Heart right ventricle (tissue), 16 donors: ENCODE measurements at places on chromosomes 6 and 20. TPM values are rescaled to one million over a fixed set of nuclear protein-coding genes. Genes with fewer than 3 reads are reported as not detected.

- no peak overlapping the region for H3K27ac ChIP-seq
- H3K4me1 ChIP-seq = peaks cover 28% of the 10 kb centered on the region
- DNase-seq = no peak
- H3K36me3 ChIP-seq = no peaks in the 10 kb centered on the region
These were observed 16.2 kb upstream of the FAM135A start for GRCh38 chr6:70396796-70397729.

DNA sequence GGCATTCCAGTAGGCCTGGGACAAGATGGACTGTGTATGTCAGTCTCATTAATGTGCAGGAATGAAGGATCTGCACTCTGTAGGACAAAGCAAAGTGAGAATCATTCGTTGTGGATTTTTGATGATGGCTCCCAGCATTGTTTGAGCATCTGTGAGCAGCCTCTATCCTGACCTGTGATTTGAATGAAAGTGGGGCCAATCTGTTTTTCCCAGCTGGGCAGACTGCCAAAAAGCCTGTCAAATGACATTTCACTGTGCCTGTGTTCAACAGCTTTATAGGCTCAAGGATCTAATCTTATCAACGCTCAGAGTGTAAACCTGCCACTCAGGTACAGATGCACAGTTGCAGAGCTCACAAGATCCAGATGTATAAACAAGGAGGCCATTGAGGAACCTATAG is 86.7 kb upstream of the SYNDIG1 start:
- no peaks in the 10 kb centered on the region for H3K4me1 ChIP-seq
- H3K27ac ChIP-seq = no peak overlapping the region
- H3K27me3 ChIP-seq = peaks cover 5% of the 10 kb centered on the region
- H3K36me3 ChIP-seq = no peaks in the 10 kb centered on the region

DNA sequence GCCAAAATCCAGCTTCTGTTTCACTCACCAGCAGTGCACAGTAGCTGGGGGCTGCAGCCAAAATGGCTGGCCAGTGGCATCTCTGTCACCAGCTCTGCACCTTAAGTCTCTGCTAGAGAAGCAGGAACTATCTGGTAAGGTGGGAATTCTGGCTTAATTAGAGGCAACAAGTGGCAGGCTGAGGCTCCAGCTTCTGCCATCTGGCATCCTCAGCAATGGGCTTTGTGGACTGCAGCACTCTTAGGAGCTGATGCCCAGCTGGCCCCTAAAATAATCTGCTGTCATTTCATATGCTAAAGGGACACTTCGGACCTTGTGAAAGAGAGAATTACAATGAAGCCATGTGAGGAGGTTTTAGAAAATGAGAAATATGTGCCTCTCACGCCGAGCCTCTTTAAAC is 4.6 kb upstream of the CLDN20 start:
- DNase-seq = no peak
- no peaks in the 10 kb centered on the region for H3K36me3 ChIP-seq
- H3K27me3 ChIP-seq = no peaks in the 10 kb centered on the region

DNA sequence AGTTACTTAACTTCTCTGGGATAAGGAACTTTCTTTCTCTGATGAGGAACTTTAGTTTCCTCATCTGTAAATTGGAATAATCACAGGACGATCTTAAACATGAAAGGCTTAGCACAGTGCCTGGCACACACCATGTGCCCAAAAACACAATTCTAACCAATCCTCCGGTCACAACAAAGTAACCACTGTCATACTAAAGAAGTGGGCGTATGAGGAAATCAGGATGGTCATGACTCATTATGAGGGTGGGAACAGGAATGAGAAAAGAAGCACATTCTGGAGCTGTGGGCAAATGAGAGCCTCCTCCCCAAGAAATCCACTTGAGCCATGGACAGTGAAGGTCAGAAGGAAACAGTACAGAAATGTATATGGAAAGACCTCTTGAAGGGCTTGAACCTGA is 82.9 kb downstream of the LRFN2 start:
- peaks cover 15% of the 10 kb centered on the region for H3K27me3 ChIP-seq
- no peaks in the 10 kb centered on the region for H3K36me3 ChIP-seq
- no peak for DNase-seq
- no peak overlapping the region for H3K27ac ChIP-seq
- H3K4me1 ChIP-seq = no peaks in the 10 kb centered on the region

- H3K27me3 ChIP-seq = no peaks in the 10 kb centered on the region
- H3K36me3 ChIP-seq = no peaks in the 10 kb centered on the region
- no peak for DNase-seq
These were observed 7.2 kb upstream of the KIF25 start for GRCh38 chr6:167990016-167990945.

GRCh38 chr20:63536997-63537524 is at the start of gene PTK6:
Gene PTK6, minus strand, starts transcription at chr20:63537376. Its CDS starts 62 bp downstream, at chr20:63537314.
- H3K36me3 ChIP-seq = no peaks in the 10 kb centered on the region
- no peaks in the 10 kb centered on the region for H3K27me3 ChIP-seq
- peak within 1 kb of the TSS; percentile 91 for H3K27ac ChIP-seq
- H3K4me1 ChIP-seq = peaks cover 6% of the 10 kb centered on the region
- DNase-seq = peak; percentile 47

- no peak overlapping the region for H3K27ac ChIP-seq
- H3K4me3 ChIP-seq = no peak overlapping the region
- no peaks in the 10 kb centered on the region for H3K4me1 ChIP-seq
- no peak for DNase-seq
These were observed 215.4 kb downstream of the TSHZ2 start for GRCh38 chr20:53187392-53188068.

DNA sequence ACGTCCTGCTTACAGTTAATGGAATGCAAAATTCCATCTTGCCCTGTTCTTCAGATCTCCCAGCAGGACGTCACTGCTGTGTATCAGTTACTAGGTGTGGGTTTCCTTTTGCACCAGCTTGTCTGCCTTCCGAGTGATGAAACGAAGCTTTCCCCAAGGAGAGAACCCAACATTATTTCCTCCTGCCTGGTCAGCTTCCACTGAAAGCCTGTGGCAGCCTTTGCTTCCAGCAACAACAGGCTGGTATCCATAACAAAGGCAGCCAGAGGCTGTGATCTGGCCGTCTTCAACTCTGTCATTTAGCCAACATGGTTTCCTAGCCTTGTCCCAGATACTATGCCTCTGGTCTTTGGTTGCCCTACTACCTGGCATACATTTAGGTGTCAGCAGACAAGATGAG is 78.9 kb upstream of the HEY2 start:
- no peaks in the 10 kb centered on the region for H3K4me1 ChIP-seq
- H3K27me3 ChIP-seq = no peaks in the 10 kb centered on the region
- peak; percentile 49 for DNase-seq
- H3K36me3 ChIP-seq = no peaks in the 10 kb centered on the region
- H3K4me3 ChIP-seq = no peak overlapping the region

DNA sequence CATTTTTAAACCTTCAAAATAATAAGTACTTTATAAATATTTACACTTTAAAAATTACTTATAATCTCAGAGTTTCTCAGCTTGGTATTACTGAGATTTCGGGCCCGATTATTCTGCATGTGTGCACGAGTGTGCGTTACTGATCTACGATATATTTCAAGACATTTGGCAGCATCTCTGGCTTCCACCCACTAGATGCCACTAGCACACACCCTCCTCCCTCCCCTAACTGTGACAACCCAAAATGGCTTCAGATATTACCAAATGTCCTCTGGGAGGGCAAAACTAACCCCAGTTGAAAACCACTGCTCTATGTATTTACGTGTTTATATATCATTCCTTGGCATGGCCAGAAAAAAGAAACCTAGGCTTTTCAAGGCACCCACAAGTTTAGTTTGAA is 95.9 kb downstream of the FYN start:
- no peaks in the 10 kb centered on the region for H3K36me3 ChIP-seq
- no peak overlapping the region for H3K4me3 ChIP-seq
- peak overlapping the region; percentile 71 for H3K27ac ChIP-seq
- H3K27me3 ChIP-seq = no peaks in the 10 kb centered on the region
- DNase-seq = no peak

DNA sequence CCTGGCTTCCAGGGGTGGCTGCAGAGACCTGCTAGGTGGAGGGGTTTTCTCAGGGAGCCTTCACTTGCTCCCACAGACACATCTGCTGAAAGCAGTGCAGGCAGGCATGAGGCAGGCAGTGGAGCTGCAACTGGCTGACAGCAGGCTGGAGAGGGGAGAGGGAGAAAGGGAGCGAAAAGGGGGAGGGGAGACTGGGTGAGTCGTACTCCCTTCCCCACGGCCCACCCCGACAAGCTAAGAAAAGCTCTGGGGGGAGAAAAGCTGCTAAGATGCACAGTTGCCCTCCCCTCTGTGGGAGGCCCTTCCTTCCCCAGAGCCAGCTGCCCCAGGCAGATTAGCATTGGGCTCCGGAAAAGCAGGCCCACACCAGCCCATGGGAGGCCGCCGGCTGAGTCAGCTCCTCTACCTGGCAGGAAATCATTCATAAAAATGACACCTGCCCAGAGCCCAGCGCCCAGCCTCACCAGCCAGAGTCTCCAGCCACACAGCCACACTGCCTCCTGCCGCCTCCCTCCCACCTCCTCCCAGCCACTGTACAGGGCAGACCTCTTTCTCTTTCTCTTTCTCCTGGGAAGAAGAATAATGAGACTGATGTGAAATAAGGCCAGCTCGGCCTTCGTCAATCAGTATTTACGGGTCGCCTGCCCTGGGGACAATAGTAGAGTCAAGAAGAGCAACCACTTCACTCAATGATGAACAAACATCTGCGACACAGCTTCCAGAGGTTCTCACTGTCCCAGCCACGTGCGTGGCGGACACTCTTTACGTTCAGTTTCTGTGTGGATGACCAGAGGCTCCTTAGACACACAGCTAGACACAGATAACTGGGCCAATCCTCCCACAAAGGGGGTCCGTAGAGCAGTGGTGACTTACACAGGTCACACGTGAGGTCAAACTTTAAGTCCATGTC is 7.7 kb upstream of the C20orf203 start:
- peak overlapping the region; percentile 41 for H3K27ac ChIP-seq
- H3K4me3 ChIP-seq = no peak overlapping the region
- DNase-seq = no peak
- H3K36me3 ChIP-seq = no peaks in the 10 kb centered on the region
- no peaks in the 10 kb centered on the region for H3K27me3 ChIP-seq

DNA sequence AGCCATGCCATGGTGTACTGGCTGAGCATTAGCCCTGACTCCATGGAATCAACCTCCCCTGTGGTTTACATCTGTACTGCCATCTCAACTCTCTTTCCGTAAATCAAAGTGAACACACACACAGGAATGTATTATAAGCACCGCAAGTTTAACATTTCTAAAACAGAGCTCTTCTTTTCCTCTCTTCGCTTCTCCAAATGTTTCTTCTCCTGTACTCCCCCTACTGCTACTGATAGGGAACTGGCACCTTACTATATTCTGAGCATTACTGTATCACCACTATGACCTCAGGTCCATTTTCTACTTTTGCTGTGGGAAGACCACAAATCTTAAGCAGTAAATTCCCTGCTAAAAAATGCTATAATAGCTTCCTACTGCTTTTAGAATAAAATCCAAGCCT is 101.2 kb downstream of the NUS1 start:
- H3K4me1 ChIP-seq = no peaks in the 10 kb centered on the region
- DNase-seq = no peak
- no peak overlapping the region for H3K4me3 ChIP-seq
- H3K36me3 ChIP-seq = no peaks in the 10 kb centered on the region

- no peaks in the 10 kb centered on the region for H3K27me3 ChIP-seq
- H3K27ac ChIP-seq = no peak overlapping the region
These were observed 348.8 kb downstream of the PKHD1 start for GRCh38 chr6:51738614-51739013.

DNA sequence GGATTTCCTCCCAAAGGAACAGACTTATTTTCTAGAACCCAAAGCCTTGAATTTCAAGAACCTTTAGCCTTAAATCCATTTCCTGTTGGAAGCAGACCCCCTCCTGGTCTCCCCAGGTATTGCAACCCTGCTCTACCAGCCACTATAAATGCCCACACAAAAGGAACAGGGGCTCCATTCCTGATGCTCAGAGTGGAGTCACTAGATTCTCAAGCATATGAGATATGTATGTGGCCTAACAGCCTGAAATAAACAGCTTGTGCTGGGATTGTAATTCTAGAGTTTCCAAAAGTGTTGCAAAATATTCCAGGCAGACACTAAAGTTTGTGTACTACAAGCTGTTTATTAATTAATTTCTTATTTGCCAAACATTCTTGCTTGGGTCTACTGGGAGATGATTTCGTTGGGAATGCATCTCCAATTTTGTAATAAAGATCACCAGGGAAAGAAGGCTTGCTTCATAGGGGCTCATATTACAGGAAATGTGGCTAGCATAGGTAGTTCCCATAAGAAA is 44.8 kb downstream of the RIPOR3 start:
- H3K4me3 ChIP-seq = no peak overlapping the region
- H3K27ac ChIP-seq = peak overlapping the region; percentile 73
- peaks cover 4% of the 10 kb centered on the region for H3K4me1 ChIP-seq

GRCh38 chr6:101167638-101168037 is 225.9 kb upstream of the GRIK2 start:
- no peaks in the 10 kb centered on the region for H3K36me3 ChIP-seq
- DNase-seq = no peak
- no peak overlapping the region for H3K27ac ChIP-seq
- no peaks in the 10 kb centered on the region for H3K4me1 ChIP-seq
- H3K4me3 ChIP-seq = no peak overlapping the region
- H3K27me3 ChIP-seq = no peaks in the 10 kb centered on the region

- H3K27ac ChIP-seq = no peak overlapping the region
- no peaks in the 10 kb centered on the region for H3K36me3 ChIP-seq
- no peak for DNase-seq
- H3K27me3 ChIP-seq = peaks cover 7% of the 10 kb centered on the region
- H3K4me1 ChIP-seq = peaks cover 50% of the 10 kb centered on the region
These were observed 34.5 kb upstream of the PCMTD2 start for GRCh38 chr20:64220891-64221527.

DNA sequence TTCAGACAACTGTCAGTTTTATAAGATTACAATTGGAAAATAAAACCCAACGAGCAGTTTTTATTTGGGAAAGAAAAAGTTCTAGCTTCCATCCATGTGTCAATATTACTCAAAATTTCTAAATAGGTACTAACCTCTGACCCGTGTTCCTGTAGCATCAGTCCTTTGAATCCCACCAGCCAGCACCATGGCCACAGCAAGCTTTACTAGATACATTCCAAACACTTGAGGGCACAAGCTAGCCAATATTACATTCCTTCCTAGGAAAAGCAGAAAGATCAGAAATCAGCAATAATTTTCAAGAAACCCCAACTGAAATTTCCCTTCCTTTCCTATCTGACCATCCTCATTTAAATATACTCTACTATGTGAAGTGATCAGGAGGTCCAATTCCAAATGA is 19.2 kb downstream of the ASF1A start:
- H3K4me1 ChIP-seq = no peaks in the 10 kb centered on the region
- H3K4me3 ChIP-seq = no peak overlapping the region
- no peak overlapping the region for H3K27ac ChIP-seq
- H3K27me3 ChIP-seq = no peaks in the 10 kb centered on the region
- H3K36me3 ChIP-seq = no peaks in the 10 kb centered on the region

Gene COL21A1
- 32.4 TPM for total RNA-seq

Gene SLC12A5
- 0.28 TPM for total RNA-seq

Gene MBOAT1
- total RNA-seq = 7.9 TPM

Gene C4A
- 85.5 TPM for total RNA-seq

Gene WFDC10B
- not detected for total RNA-seq

Gene BEND6
- total RNA-seq = 0.15 TPM

Gene TMEM217
- not detected for total RNA-seq

Gene CALHM4
- not detected for total RNA-seq

Gene TNNC2
- not detected for total RNA-seq

Gene ARFGEF3
- 11.1 TPM for total RNA-seq

Gene PPP2R5D
- 28.4 TPM for total RNA-seq
